ENCODE measurements at places on chromosomes 1 and 21.

DNA sequence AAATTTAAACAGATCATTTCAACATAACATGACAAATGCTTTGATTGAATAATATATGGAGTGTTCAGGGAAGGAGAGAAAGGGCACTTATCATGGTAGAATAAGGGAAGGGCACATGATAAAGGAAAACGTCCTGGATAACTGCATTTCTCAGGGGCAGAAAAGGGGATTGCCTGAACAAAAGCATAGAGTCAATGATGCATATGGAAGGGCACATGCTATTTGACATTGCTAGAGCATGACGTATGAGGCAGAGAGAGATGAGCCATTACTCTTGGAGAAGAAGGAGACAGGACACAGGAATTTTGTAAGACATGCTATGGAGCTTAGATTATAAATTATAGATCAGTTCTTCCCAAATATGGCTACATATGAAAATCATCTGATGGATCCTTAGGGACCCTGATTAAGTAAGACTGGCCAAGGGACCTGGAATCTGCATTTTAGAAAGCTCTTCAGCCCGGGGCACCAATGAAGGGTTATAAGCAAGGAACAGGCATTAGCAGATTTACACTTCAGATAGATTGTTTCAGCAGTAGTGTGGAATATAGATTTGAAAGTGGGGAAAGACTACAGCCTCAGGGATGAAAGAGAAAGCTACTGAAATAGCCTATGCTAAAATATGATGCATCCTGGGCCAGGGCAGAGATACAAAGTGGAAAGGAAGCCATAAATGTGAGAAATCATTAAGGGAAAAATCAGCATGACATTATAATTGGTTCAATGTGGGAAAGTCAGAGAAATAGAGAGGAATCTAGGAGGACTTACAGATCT is 21.3 kb downstream of the FMO2 start:
- no peak for DNase-seq

DNA sequence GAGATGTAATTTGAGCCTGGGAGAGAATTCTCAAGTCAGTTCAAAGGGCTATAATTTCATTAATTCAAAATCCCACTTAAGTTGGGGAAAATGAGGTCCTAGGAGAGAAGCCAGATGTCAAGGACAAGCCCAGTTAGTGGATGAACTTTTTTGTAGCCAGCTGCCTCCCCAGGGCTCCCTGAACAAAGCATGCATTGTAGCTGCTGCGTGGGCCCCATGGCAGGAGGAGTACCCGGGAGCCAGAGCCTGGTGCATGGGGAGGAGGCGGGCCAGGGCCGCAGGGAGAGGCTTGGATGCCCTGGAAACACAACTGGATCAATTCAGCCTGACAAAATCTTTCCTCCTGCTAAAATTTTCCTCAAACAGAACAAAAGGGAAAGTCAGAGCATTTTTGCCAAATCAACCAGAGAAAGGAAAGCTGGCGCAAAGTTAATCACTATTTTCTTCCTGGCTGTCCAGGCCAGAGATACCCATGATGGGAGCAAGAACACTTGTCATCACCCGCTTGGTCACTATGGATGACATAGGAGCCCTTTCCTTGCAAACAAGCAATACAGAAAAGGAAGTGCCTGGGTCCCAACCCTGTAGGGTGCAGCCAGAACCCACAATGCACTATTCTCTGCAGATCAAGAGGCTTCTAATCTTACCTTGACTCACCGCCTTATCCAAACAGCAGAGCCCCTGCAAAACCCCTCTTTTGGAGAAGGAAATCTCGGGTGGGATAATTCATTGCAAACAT is 248.1 kb upstream of the RAB4A start:
- no peak for DNase-seq

DNA sequence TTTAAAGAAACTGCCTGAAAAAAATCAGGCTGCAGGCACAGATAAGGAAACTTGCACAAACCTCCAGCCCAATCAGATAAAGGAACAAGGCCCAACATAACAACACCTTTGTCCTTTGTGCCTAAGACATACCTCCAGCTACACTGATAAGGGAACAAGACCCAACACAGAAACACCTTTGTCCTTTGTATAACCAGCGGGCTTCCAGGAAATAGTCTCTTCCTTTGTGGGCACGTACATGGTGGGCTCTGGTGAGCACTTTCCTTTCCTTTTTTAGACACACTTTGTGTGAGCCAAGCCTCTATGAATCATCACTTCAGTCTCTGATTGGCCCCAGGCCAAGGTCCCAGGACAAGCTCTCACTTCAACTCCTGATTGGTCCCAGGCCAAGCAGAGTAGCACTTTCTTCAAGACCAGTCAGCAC is 23.6 kb downstream of the ZNF670 start:
- DNase-seq = no peak

GRCh38 chr1:25697435-25698217 is 81.0 kb downstream of the MAN1C1 start:
- DNase-seq = no peak

DNA sequence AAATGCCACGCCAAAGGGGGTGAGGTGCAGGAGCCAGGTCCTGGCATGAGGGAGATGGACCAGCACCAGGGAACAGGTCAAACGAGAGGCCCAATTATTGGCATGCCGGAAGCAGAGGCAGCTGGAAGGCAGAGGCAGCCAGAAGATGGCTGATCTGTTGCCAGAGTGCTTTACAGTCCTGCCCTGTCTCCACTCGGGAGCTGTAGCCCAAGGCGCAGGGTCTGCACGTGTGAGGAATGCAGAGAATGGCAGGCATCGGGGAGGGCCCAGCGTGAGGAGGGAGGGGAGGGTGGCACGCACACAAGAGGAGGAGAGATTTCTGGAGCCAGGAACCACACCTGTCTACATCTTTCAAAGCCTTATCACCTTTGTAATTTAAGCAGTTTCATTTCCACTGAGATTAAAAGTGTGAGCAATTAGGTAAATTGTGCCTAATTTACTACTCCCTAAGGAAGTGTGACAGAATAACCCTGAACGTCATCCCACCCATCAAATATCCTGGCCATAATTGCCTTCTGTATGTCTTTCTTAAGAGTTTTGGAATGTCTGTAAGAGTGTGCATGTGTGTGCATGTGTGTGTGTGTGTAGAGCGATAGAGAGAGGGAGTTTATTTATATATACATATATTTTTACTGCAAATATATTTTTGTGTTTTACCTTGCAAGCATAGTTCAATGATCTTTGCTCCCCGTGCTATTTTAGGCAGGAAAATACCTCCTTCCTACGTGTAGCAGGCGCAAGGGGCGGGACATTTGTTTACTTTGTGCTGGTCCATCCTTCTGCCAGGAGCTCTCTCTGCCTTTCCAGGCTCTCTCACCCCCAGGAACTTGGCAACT is 125.5 kb upstream of the SERBP1 start:
- DNase-seq = no peak

Data from right kidney (tissue), 9 donors.